Keratinocyte (primary cell): ENCODE measurements at places on chromosomes 1 and 21.

DNA sequence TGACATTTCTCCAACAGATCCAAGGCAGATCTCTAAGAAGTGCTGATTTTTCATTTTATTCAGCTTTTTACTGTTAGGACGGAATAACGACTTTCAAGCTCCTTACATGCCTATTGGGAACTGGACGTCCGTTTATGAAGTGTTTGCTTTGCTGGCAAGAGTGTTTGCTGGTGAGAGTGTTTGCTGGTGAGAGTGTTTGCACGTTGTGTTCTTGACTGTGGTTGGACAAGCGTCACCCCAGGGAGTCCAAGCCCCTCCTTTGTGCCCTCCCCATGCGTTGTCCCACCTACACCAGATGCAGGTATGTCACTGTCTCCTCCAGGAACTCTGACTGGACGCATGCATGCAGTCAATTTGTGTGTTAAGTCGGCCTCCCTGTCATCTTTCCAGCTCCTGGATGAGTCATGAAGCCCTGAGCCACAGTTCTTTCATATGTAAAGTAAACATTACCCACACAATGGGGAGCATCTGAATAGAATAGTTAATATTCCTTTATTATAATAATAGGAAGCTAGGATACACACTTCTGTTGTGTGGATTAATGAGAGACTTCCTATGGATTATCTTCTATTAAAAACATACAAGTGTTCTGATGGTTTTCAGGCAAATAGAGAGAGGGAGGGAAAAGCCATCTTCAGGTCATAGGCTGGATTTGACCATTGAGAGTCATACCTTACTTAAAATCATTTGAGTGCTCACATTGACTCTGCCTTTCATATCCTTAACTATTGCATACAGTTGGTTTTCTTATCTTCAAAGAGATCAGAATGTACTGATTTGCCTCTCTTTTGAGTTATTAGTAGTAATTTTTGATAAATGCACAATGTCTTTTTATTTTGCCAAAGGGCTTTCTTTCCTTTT is 119.2 kb downstream of the GALNT2 start:
- peak; percentile 26 for DNase-seq
- no peaks in the 10 kb centered on the region for H3K27me3 ChIP-seq
- H3K36me3 ChIP-seq, result peaks cover 2% of the 10 kb centered on the region
- H3K4me1 ChIP-seq, result peaks cover 14% of the 10 kb centered on the region
- no peak overlapping the region for H3K27ac ChIP-seq
- H3K4me3 ChIP-seq, result no peak overlapping the region

DNA sequence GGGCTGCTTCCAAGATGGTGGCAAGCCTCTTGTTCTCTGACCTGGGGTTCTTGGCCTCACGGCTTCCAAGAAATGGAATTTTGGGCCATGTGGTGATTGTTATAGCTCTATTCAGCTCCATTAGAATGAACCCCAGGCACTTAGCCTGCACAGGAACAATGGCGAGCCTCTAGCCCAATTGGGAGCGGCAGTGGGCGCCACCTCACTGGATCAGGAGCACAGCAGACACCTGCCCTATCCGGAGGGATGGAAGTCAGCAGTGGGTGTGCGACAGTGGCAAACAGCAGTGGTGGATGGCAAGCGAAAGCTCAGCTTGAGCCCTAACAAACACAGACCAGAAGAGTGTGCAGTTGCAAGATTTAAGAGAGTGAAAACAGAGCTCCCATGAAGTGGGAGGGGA is 230.9 kb downstream of the GPR52 start:
- H3K27ac ChIP-seq, result no peak overlapping the region
- no peaks in the 10 kb centered on the region for H3K4me1 ChIP-seq

DNA sequence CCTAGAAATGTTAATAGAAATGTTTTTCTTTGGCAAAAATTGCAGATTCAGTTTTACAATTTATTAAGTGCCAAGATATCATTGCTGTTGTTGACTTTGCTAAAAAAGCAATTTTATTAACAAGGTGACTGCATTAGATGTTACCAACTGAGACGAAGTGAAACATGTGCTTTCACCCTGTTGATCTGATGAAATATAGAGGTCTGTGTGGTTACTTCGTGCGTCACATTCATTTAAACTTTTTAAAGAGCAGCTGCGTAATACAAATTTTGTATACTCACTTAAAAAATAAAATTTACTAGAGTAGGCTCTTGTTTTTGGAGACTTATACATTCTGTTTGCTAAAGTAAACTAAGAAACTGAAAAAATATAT is 465.7 kb downstream of the USP25 start:
- no peak for DNase-seq
- no peaks in the 10 kb centered on the region for H3K36me3 ChIP-seq
- H3K4me3 ChIP-seq, result no peak overlapping the region
- H3K27ac ChIP-seq, result no peak overlapping the region
- H3K27me3 ChIP-seq, result no peaks in the 10 kb centered on the region
- no peaks in the 10 kb centered on the region for H3K4me1 ChIP-seq

DNA sequence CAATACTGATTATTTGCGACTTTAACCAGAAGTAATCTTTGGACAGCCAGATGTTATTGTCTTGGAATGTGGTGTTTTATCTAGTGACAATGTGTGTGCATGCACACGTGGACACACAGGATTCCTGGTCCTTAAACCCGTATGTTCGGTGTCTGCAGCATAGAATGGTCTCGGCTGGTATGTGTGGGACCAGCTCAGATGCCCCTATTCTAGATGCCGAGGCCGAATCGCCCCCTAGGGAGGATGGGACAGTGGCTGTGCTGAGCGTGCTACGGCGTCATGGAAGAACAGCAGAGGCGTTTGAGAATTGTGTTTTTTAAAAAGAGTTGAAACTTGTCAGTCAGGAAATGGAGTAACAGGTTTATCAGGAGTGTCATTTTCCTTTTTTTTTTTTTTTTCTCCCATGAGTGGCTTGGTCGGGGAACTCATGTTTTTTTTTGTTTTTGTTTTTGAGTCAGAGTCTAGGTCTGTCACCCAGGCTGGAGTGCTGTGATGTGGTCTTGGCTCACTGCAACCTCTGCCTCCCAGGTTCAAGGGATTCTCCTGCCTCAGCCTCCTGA is 30.1 kb downstream of the SKI start:
- no peak for DNase-seq
- peaks cover 9% of the 10 kb centered on the region for H3K36me3 ChIP-seq
- no peak overlapping the region for H3K4me3 ChIP-seq
- H3K4me1 ChIP-seq, result peaks cover 36% of the 10 kb centered on the region
- peak overlapping the region; percentile 43 for H3K27ac ChIP-seq

GRCh38 chr21:31735511-31735992 is 3.6 kb upstream of the SCAF4 start:
- H3K4me3 ChIP-seq, result no peak overlapping the region
- peaks cover 11% of the 10 kb centered on the region for H3K4me1 ChIP-seq
- H3K36me3 ChIP-seq, result no peaks in the 10 kb centered on the region
- DNase-seq, result no peak
- no peaks in the 10 kb centered on the region for H3K27me3 ChIP-seq
